ENCODE measurements at places on chromosomes 2 and 18. TPM values are rescaled to one million over a fixed set of nuclear protein-coding genes. Genes with fewer than 3 reads are reported as not detected.

GRCh38 chr2:237083026-237083425 lies 2.7 kb upstream of the COPS8 start:
- no peak for DNase-seq

GRCh38 chr18:46555724-46556123 lies 101.3 kb downstream of the LOXHD1 start:
- DNase-seq = no peak

TRIP12 gene
- 229 TPM for total RNA-seq

DNA sequence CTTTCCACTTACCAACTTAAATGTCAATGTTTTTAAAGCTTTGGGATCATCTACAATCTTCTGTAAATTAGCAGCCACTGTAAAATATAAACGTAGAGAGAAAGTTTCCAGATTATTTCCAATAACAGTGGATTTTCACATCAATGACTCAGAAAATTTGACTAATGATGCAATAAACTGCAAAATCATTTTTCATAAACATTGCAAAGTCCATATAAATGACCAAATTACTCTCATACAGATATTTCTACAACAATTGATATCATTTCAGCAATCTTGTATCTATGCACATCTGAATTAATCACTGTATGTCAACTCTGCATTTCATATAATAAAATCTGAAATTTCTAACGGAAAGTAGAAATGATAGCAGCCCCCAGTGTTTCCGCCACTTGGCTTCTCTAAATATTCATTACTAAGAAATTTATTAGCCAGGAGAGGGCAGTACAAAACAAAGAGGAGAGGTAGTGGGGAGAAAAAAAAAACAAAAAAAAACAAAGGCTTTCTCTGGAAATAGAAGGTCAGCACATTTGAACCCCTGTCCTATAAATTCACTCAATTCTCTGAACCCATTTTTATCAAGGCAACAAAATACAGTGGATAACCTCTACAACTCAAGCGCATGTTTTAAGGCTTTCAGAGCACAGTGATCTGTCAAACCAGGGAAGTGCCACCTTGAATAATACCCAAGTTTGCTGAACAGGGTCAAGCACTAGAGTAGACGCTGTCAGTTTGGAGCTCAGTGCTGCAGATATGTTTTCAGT lies 282.6 kb downstream of the STK39 start:
- no peak for DNase-seq

GMPPA gene
- total RNA-seq = 29.9 TPM

DNA sequence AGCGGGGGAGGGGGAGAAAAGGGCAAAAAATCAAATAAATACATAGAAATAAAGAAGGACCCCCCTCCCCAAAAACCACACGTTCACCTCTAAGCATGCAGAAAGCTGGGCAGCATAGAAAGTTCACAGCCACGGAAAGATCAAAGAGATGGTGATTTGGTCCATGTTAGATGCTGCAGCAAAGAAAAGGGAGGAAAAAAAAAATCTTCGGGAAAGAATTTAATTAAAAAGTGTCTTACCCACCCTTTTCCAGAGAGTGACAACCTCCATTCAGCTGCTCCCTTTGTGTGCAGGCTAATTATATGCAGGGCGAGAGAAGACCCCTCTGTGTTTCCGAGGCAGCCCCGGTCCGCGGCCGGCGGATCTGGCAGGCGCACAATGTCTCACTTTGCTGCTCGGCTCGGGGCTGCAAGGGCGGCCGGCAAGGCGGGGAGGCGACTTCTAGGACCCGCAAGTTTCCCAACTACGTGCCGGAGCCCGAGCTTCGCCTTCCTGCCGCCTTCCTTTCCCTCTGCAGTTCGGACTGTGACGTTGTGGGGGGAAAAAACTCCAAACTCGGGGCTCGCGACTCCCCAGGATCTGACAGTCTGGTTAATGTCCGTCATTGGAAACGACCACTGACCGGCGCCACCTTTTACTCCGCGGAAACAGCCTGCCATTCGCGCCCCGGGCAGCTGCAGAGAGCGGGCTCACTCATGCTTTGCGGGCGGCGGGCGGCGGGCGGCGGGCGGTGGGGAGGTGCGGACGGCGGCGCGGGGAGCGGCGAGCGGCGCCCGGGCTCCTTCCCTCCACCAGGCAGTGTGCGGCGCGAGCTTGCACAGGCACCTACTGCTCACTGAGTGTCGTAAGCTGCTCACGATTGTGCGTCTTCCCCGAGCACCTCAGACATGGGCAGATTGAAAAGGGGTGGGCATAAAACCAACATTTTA lies at the start of gene LRRTM1:
TSS of gene LRRTM1 (minus strand) at position 844 of the 929 bp plus-strand sequence. CDS start 933 bp downstream, outside the sequence.
- DNase-seq = no peak

- DNase-seq = no peak
Observed at GRCh38 chr2:151849413-151850010, 21.3 kb upstream of the ARL5A start.

DNA sequence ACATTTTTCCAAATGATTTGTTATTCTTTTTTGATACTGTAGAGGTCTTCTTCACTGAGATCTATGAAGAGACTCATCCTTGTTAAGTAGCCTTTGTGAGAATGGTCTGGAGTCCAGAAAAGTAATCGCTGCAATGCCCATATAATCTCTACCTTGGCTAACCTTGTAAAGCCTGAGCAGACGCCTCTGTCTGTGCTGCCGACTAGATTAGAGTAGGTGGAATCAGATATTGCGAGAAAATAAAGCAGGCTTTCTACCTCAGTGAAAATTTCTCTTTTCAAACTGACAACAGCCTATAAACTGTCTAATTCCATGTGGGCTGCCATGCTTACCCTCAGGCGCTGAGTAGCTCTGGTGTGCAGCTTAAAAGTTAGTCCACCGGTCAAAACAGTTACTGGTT lies 17.5 kb upstream of the CERS6 start:
- DNase-seq = no peak

DNA sequence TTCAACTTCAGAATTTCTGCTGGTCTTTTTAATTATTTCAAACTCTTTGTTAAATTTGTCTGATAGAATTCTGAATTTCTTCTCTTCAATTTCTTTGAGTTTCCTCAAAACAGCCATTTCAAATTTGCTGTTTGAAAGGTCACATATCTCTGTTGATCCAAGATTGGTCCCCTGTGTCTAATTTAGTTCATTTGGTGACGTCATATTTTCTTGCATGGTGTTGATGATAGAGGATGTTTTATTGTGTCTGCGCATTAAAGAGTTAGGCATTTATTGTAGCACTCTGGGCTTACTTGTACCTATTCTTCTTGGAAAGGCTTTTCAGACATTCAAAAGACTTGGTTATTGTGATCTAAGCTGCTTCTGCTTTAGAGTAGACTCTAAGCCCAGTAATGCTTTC lies 698.4 kb upstream of the LRRTM1 start:
- no peak for DNase-seq

DNA sequence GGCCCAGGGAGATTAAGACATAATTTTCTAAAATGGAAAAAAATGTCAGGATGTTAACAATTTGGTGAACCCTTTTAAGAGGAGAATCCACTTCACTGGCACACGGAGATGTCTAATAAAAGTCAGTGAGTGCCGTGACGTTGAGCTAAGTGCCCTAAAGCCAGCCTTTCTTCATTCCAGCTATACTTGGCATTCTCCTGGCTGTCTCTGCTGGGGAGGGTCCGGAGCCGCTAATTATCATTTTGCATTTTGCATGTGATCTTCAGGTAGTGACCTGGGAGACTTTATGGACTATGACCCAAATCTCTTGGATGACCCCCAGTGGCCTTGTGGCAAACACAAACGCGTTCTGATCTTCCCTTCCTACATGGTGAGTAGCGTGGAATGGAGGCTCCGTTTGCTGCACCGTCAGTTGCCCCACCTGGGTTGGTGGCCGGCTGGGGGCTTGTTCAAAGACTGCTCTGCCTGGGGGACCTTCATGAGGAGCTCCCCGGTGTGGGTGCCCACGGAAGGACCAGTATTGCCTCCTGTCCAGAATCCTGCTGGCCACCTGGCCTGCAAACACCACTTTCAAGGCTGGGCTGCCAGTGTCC lies 101.7 kb downstream of the CABLES1 start:
- no peak for DNase-seq

- no peak for DNase-seq
Observed at GRCh38 chr2:68755071-68755470, 20.5 kb downstream of the ARHGAP25 start.

DNA sequence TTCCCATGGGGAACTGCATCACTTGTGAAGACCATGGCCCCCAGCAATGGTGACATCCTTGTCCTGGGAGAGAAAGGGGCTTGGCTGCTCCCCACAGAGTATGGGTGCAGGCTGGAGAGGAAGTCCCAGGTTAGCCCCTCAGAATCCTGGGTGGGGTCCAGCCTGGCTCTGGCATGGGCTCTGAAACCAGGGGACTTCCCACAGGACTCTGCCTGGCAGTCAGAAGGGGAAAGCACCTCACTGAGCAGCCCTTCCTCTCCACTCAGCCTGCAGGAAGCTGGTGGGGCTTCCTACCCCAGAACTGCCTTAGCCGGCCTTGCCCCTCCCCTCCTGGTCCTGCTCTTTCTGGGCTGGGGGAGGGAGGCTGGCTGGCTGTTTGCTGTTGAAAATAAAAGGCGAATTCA lies 3.7 kb downstream of the NEURL3 start:
- no peak for DNase-seq

DNA sequence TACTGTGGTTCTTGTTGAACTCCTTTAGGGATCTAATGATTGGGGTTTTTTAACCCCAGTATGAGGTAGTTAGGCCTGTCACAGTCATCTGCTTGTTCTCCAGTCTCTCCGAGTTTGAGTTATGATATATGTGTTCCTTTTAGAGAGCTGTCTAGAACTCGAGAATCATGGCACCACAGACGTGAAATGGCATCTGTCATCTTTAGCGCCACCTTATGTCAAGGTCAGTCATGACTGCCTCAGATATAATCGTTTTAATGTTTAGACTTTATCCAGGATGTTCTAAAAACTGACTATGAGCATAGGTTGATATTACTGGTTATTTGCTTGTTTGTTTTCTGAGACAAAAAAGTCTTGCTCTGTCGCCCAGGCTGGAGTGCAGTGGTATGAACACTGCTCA lies 112.2 kb downstream of the CEP192 start:
- DNase-seq = no peak

DNA sequence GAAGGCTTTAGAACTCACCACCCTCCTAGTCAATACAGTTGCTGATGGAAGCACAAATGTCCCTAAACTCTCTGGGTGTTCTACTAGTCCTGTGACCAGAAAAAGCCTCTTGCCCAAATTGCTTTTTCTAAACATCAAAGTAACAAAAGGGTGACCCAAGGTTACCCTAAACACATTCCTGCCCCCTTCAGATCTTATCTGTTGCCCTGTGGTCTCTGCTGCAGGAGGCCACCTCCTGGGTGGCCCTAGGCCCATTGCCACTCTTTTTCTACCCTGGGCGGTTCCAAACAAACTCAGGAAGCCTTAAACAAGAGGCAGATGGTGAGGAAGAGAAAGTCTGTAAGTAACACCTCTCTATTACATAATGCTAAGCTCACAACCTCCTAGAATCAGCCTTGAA lies 3.3 kb downstream of the RNF152 start:
- no peak for DNase-seq

SPP2 gene
- not detected for total RNA-seq

DNA sequence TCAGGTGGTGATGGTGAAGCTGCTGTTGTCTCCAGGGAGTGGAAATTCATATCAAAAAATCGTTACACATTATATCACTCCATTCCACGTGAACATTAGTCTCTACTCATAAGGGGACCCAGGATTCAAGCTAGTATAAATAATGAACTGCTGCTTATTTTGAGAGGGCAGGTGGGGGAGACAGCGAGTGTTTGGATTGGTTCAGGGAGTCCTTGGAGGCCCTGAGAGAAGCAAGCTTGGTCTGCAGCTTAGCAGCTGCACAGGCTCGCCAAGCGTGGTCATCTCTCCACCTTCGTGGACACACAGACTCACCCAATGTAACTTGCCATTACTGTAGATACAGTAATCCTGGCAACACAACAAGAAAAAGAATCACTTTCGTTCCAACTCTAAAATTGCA lies 177.6 kb downstream of the ZNF521 start:
- DNase-seq = no peak

- DNase-seq = no peak
Observed at GRCh38 chr2:54635554-54636152, 87.8 kb upstream of the EML6 start.

GRCh38 chr18:59960272-59960671 lies 60.5 kb downstream of the PMAIP1 start:
- DNase-seq = no peak

RAX gene
- not detected for total RNA-seq

GRCh38 chr18:28071199-28071598 lies 105.7 kb downstream of the CDH2 start:
- no peak for DNase-seq

SIX3 gene
- not detected for total RNA-seq

PRKAG3 gene
- total RNA-seq = not detected

Measured in lower lobe of right lung (tissue), 2 donors.